ENCODE measurements at places on chromosomes 3 and 15. TPM values are rescaled to one million over a fixed set of nuclear protein-coding genes. Genes with fewer than 3 reads are reported as not detected.

The ABHD6 gene
- 22.3 TPM for total RNA-seq

The HTR3E gene
- total RNA-seq, result not detected

The SLC22A14 gene
- total RNA-seq, result 0.48 TPM

The KLHL40 gene
- total RNA-seq, result not detected

The OXSR1 gene
- 51.8 TPM for total RNA-seq

The CNTN3 gene
- total RNA-seq, result 4.0 TPM

The RHOV gene
- not detected for total RNA-seq

The GOLGA8N gene
- total RNA-seq, result 6.9 TPM

The GABRR3 gene
- total RNA-seq, result not detected

The MUC4 gene
- not detected for total RNA-seq

The GATM gene
- 10.6 TPM for total RNA-seq

The TMEM40 gene
- not detected for total RNA-seq

The CCDC9B gene
- total RNA-seq, result 10.6 TPM

The SH3BP5 gene
- 108 TPM for total RNA-seq

The CLRN1 gene
- total RNA-seq, result not detected

The ACOX2 gene
- total RNA-seq, result 18.8 TPM

The CCRL2 gene
- total RNA-seq, result 8.8 TPM

The RBP2 gene
- 5.3 TPM for total RNA-seq

The MCF2L2 gene
- total RNA-seq, result 0.16 TPM

The CYP8B1 gene
- not detected for total RNA-seq

The CD200R1 gene
- total RNA-seq, result 3.8 TPM

The CCR2 gene
- 3.3 TPM for total RNA-seq

The PPP1R14D gene
- not detected for total RNA-seq

The LEKR1 gene
- 1.2 TPM for total RNA-seq
